Tibial nerve (tissue), 4 donors: ENCODE measurements at places on chromosomes 2 and 18. TPM values are rescaled to one million over a fixed set of nuclear protein-coding genes. Genes with fewer than 3 reads are reported as not detected.

Gene MPP4
- 0.22 TPM for total RNA-seq

Gene NPHP1
- total RNA-seq = 8.0 TPM

Gene SCG2
- not detected for total RNA-seq

Gene SIGLEC15
- total RNA-seq = not detected

Gene HOXD10
- total RNA-seq = 1.3 TPM

Gene GKN1
- total RNA-seq = not detected

Gene HMSD
- total RNA-seq = 0.87 TPM

Gene TFPI
- 110 TPM for total RNA-seq

Gene LIPG
- not detected for total RNA-seq
